Subcutaneous preadipocyte (primary cell): ENCODE measurements at places on chromosomes 3 and 15. TPM values are rescaled to one million over a fixed set of nuclear protein-coding genes. Genes with fewer than 3 reads are reported as not detected.

Gene NUDT16
- total RNA-seq = 14.5 and 20.6 TPM in 2 replicates

Gene POPDC2
- under 0.01 TPM in 2 replicates for total RNA-seq

Gene KY
- 0.73 and 1.2 TPM in 2 replicates for total RNA-seq

Gene OSTN
- not detected in 2 replicates for total RNA-seq

Gene SPESP1
- 4.8 and 8.8 TPM in 2 replicates for total RNA-seq

Gene CASR
- total RNA-seq = under 0.01 TPM in 1 of 2 replicates, not detected in the other

Gene GOLGA8Q
- 0.20 and 1.1 TPM in 2 replicates for total RNA-seq

Gene DNAJC19
- 25.8 and 29.8 TPM in 2 replicates for total RNA-seq

Gene OCA2
- total RNA-seq = under 0.01 TPM in 1 of 2 replicates, not detected in the other

Gene CLRN1
- not detected in 2 replicates for total RNA-seq

Gene ASB14
- total RNA-seq = not detected in 2 replicates

Gene CPNE9
- not detected in 2 replicates for total RNA-seq

Gene HTD2
- total RNA-seq = 5.1 and 5.3 TPM in 2 replicates

Gene KLHDC8B
- 7.6 and 12.5 TPM in 2 replicates for total RNA-seq

Gene GRK7
- not detected in 2 replicates for total RNA-seq

Gene SERPINI2
- total RNA-seq = not detected in 2 replicates

Gene USP4
- total RNA-seq = 15.4 and 21.3 TPM in 2 replicates

Gene GOLGA8H
- under 0.01 TPM in 1 of 2 replicates, not detected in the other for total RNA-seq

Gene CFAP100
- total RNA-seq = not detected in 2 replicates

Gene CHRM5
- under 0.01 TPM in 1 of 2 replicates, not detected in the other for total RNA-seq

Gene TLR9
- not detected in 2 replicates for total RNA-seq

Gene C3orf49
- not detected in 2 replicates for total RNA-seq

Gene PGBD4
- 1.8 and 2.2 TPM in 2 replicates for total RNA-seq

Gene CD200R1
- total RNA-seq = not detected in 2 replicates

Gene MKRN3
- 2.3 TPM in 1 of 2 replicates, not detected in the other for total RNA-seq

Gene CLDN16
- not detected in 2 replicates for total RNA-seq

Gene PRRT3
- 2.6 and 3.1 TPM in 2 replicates for total RNA-seq

Gene ADIPOQ
- not detected in 2 replicates for total RNA-seq

Gene GOLGA6A
- not detected in 2 replicates for total RNA-seq

Gene ABHD6
- 7.4 and 8.5 TPM in 2 replicates for total RNA-seq

Gene ALG1L2
- total RNA-seq = 0.37 and 0.39 TPM in 2 replicates

Gene ESYT3
- total RNA-seq = under 0.01 and 1.4 TPM in 2 replicates

Gene GUCA1C
- not detected in 2 replicates for total RNA-seq

Gene NTRK3
- not detected in 2 replicates for total RNA-seq

Gene FBLN2
- total RNA-seq = 43.0 and 119 TPM in 2 replicates

Gene FSTL1
- total RNA-seq = 920 and 1,034 TPM in 2 replicates

Gene SEMA4B
- 11.0 and 16.4 TPM in 2 replicates for total RNA-seq

Gene OR5K2
- not detected in 2 replicates for total RNA-seq

Gene ACKR4
- 2.5 and 8.1 TPM in 2 replicates for total RNA-seq

Gene MIX23
- 36.0 and 42.4 TPM in 2 replicates for total RNA-seq

Gene PAQR9
- 0.20 TPM in 1 of 2 replicates, not detected in the other for total RNA-seq

Gene TEX55
- total RNA-seq = not detected in 2 replicates

Gene CA12
- total RNA-seq = 122 and 133 TPM in 2 replicates

Gene SAMD7
- total RNA-seq = not detected in 2 replicates

Gene PP2D1
- total RNA-seq = not detected in 2 replicates

Gene GABRR3
- total RNA-seq = not detected in 2 replicates

Gene P2RY14
- not detected in 2 replicates for total RNA-seq

Gene CXCR6
- not detected in 2 replicates for total RNA-seq

Gene FRMD5
- under 0.01 and 0.20 TPM in 2 replicates for total RNA-seq

Gene PLXNA1
- 73.1 and 85.2 TPM in 2 replicates for total RNA-seq

Gene DPP8
- 26.1 and 30.7 TPM in 2 replicates for total RNA-seq

Gene LDHAL6B
- total RNA-seq = not detected in 2 replicates
